ENCODE measurements at places on chromosomes 2 and 18.

DNA sequence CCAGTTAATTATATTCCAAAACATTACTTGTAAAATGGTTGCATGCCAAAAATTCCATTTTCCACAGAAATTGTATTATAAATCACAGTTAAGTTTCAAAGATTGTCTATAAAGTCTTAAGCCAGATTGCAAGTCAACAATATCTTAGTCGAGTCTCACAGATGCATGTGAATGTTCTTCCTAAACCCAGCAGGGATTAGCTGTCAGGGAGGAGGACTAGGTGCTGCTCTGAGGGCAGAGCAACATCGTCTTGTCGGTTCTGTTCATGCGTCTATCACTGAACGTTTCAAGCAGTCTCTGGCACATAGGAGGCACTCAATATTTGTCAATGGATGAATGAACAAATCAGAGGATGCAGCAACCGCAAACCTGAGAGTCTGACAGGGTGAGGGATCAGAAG is 27.0 kb downstream of the EPB41L3 start:
- no peak for DNase-seq

DNA sequence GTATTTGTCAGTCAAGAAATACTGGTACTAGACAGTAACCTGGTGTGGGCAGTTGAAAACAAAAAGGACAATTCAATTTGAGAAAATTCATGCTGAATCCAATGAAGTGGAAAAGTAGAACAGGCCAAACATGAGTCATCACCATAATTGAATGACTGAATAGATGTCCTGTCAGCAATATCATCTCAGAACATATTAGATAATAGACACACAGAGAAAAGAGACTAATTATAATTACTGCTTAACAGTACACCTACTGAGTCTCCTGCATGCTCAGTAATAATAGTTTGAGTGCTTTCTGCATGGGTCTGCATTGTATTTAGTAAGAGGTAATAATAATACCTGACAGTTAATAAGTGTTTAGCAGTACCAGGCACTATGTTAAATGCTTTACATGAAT is 138.6 kb upstream of the ZC3H15 start:
- no peak for DNase-seq

- DNase-seq, result no peak
These were observed 58.8 kb upstream of the FOSL2 start for GRCh38 chr2:28333606-28334526.

- no peak for DNase-seq
These were observed 85.6 kb downstream of the INPP5D start for GRCh38 chr2:233145726-233146125.

- DNase-seq, result no peak
These were observed 100.9 kb downstream of the SH3BP4 start for GRCh38 chr2:235052514-235053354.

DNA sequence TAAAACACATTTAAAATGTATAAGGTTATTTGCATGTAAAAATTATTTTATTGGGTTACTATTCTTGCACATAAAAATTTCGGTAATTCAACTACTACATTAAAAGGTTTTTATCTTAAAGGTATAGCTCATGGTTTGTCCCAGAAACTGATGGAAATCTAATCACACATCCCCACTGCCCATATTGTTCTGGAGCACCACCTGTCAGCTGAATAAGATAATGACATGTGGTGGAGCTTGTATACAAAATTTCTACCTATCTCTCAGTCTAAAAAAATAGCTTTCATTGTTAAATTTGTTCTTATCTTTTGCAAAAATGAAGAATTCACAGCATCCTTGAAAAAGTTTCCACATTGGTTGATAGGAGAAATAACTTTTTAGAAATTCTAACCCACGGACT is 18.3 kb downstream of the ERBB4 start:
- no peak for DNase-seq

GRCh38 chr18:61420218-61420885 is 87.1 kb downstream of the CDH20 start:
- DNase-seq, result no peak

DNA sequence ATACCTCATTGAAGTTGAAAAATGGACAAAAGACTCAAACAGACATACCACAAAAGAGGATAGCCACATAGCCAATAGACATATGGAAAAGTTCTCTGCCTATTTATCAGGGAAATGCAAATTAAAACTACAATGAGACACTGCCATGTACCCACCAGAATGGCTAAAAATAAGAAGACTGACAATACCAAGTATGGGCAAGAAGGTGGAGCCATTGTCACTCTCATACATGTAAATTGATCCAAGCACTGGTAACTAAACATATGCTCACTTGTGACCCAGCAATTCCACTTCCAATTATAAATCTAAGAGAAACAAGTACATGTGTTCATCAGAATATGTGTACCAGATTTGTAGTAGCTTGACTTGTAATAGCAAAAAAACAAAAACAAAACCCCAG is 4.6 kb downstream of the LOXHD1 start:
- no peak for DNase-seq

- no peak for DNase-seq
These were observed 32.6 kb upstream of the ENOSF1 start for GRCh38 chr18:744832-745597.

GRCh38 chr2:151297882-151298281 is 8.4 kb upstream of the NMI start:
- no peak for DNase-seq

GRCh38 chr2:149782572-149782971 is 195.0 kb upstream of the MMADHC start:
- no peak for DNase-seq

DNA sequence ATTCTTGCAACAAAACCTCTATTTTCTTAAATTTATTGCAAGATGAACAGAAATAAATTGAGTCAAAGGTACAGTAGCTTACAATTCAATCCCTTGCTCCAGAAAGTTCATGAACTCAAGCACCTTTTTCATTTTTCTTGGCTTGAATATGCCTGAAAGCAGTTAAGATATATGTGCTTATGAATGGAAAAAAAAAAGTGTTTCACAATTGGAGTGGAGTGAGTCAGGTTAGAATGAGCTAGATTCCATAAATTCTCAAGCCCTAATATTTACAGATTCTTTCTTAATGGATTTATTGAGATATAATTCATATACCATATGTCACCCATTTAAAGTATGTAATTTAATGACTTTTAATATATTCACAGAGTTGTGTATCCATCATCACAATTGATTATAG is 39.6 kb upstream of the NEMP2 start:
- no peak for DNase-seq

- DNase-seq, result no peak
These were observed 282.5 kb upstream of the SPRED2 start for GRCh38 chr2:65714866-65715265.

- peak; percentile 18 for DNase-seq
These were observed 53.8 kb downstream of the SMAD7 start for GRCh38 chr18:48896875-48897511.

- no peak for DNase-seq
These were observed 53.9 kb downstream of the TNS1 start for GRCh38 chr2:217948897-217949296.

Measured in activated naive CD8-positive, alpha-beta T cell treated with anti-CD3 and anti-CD28 coated beads for 36 hours (primary cell).